Epithelial cell of esophagus (primary cell): ENCODE measurements at places on chromosomes 4 and X.

DNA sequence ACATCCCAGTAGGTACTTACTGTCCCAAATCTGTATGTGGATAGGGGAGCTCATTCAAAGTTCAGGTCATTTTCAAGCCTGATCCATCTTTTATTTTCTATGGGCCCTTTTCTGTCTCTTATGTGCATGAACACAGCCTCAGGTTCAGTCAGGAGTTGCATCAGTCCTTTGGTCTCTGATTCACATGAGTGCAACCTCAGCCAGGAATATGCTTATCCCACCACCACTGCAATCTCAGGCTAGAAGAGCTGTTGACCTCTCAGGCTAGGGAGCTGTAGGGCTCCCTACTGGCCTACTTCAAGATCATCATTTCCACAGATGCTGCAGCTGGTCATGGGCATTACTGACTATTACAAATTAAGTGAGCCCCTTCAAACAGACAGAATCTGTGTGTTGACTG, 27.2 kb downstream of the AASDH start:
- peak; percentile 3 for DNase-seq

GRCh38 chr4:149095811-149096210, 653.6 kb upstream of the NR3C2 start:
- no peak for DNase-seq

DNA sequence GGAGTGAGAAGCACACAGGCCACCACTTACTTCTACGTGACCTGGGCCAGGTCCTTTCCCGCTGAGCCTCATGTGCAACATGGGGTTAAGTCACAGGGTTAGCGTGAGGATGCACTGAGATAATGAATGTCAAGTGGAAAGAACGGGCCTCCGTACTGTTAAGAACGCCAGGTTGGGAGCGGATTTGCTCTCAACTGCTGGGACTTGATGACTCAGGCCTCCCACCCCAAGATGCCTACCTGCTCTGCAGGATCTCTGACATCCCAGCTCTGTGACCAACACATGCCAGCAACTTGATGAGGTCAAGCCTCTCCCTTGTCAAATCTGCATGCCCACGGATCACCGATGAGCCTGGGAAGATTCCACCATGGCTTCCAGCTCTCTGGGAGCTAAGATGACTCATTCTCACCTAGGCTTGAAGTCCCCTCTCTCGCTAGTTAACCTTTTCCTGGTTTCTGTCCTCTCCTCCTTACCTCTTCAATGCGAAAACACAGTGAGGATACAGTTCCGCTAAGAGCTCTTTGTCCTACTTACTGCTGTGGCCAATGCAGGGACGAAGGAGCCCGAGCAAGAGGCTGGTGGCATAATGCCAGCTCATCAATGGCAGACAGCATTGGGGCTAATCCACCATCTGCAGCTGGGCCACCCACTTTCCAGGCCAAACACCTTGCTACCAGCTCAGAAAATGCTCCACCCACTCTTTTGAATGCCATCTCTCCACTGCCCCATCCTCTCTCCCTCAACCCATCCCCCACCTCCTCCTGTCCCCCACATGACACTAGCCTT, 67.6 kb downstream of the PJA1 start:
- peak; percentile 8 for DNase-seq

DNA sequence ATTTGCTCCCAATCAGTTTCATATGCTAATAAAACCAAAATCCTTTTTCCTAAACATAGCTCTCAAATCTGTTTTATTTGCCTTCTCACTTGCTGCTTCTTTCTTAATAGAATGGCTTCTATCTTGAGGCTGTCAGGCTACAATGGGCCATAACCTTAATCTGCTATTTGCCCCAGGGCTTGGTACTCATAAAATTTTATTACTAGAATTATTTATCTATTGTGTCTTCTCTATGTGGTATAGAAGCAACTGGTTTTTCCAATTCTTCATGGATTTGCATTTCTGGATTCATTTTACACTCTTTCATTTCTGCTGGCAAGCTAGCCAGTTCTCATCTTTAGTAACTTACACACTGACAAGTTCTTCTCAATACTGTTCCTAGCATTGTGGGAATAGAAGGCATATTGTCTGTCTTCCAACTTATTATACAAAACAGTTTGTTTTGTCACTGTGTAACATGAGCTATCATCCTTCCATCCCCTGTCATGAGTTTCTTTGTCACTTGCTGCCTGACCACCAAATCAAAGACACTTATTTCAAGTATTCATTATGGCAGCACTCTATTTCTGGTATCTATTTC, 96.6 kb upstream of the KCNIP4 start:
- no peak for DNase-seq

GRCh38 chr4:109046471-109047201, 255.8 kb downstream of the COL25A1 start:
- no peak for DNase-seq

DNA sequence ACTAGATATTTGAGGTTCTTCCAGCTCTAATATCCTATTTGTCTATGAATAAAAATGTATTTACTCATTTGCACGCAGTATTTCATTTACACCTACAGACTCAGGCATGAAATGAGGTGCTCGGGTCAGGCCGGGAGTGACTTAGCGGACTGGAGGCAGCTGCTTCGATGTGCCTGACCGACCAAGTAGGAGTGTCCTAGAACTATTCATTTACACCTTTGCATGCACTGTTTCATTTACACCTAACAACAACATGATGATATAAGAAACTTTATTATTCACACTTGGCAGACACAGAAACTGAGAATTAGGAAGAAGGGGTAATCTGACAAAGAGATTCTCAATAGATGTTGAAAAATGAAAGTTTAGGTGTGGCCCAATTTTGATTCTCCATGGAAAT, 28.7 kb upstream of the FAT1 start:
- no peak for DNase-seq

DNA sequence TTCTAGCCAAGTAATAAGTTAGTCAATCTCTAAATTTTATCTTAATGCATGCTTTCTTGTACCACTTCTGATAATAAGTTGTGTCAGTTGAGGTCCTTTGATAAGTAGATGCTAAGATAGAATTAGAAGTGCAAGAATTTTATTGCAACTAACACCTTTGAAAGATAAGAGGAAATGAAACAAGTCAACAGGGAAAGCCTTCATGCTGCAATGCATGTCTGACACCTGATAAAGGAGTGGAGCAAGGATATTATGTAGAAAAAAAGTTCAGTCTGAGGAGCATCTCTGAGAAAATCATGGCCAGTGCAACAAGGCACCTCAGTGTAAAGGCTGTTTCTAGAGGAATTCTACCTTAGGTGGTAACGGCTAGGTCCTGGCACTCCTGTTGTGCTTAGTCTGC, 210.7 kb upstream of the PPP1R2C start:
- DNase-seq: no peak

DNA sequence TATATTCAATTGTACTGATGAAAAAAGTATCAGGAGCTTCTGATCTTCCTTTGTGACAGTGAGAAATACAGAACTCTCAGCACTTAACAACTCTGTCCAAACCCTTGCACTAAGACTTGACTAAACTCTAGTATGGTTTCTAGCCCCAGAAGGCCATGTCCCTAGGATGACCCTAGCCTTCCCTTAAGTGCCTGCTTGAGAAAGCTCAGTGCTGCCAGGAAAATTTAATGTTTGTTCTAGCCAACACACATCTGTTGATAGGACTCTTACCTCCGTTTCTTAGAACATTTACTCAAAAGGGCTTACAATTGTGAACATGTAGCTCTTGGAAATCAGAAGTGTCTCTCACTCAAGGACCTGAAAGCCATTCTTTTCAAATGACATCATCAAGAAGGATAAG, 1055.2 kb upstream of the FTHL17 start:
- no peak for DNase-seq

DNA sequence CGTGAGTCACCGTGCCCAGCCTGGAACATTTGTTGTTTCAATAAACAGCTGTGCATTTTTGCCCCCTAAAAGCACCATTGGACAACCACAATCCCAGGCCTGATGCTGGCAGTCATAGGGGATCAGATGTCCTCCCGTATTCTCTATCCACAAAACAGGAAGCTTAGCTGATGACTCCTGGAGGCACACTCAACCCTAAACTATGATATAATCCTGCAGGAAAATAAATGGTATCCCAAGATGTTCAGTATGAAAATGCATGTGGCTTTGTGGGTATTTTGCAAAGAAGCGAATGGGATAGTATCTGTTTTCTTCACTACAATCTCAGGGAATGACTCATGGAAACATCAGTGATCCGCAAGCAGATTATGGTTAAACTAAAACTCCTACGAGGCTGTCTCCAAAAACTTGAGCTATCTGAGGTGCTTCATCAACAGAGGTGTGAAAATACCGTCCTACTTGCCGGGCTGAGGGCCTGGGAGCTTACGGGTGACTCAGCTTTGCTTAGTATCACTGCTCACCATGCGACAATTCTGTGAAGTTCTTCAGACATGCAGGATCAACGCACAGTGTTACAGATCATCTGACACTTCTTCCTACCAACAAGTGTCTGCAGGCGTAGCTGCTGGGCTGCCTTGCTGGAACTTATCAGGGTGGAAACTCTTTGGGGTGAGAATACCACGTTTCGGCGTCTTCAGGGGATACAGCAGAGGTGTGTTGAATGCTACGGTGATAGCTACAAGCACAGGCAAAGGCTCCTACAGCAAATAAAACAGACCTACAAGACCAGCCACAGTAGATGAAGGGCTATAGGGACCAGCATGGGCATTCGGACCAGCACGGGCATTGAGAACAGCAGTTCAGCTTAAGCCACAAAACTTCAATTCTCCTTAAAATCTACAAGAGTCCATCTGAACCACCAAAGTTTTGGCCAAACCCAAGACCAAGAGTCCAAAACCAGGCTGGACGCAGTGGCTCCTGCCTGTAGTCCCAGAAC, 148.5 kb downstream of the DHRSX start:
- DNase-seq: peak; percentile 84

DNA sequence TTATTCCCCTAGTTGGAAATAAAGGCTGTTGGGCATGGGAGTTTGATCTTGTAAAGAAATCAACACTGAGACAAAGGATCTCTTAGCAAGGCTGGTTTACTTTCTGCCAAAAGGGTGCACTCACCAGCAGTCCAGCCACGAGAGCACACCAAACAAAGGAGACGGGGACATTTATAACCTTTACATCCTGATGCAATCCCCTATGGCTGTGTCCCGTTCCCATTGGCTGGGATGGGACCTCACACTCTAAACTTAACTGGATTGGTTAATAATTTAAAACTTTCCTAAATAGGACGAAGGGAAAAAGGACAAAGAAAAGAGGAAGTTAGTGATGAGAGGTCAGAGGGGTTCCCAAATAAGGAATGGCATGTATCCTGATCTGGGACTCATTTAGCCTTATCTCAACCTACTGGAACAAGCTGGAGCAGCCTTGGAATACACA, 17.9 kb downstream of the METAP1 start:
- no peak for DNase-seq

GRCh38 chr4:150104404-150105027, 26.3 kb downstream of the DCLK2 start:
- no peak for DNase-seq

GRCh38 chr4:80139671-80140070, 57.6 kb upstream of the PRDM8 start:
- no peak for DNase-seq

- no peak for DNase-seq
These were observed 132.7 kb upstream of the NR3C2 start for GRCh38 chr4:148574911-148575310.

- DNase-seq: no peak
These were observed 208.6 kb downstream of the VEGFC start for GRCh38 chr4:176584031-176584606.

GRCh38 chrX:143648705-143649104, 12.8 kb upstream of the SLITRK4 start:
- peak; percentile 31 for DNase-seq

GRCh38 chr4:78926826-78927225, 12.4 kb downstream of the PAQR3 start:
- DNase-seq: no peak

DNA sequence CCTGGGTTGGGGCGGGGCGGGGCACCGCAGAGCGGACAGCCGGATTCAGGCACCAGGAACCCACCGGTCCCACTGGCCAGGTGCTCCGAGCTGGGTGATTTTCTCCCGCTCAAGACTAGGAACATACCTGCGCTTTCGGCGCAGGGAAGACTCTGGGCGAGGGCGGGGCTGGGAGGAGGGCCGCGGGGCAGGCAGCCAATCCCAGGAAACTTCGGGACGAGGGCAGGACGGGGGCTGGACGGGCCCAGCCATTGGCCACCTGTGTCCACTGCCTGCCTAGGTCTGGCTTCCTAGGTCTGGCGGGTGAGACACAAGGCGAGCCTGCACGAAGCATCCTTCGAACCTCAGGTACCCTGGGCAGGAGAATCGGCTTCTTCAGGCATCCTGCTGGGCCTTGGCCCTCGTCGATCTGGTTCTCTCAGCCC, 274 bp upstream of the ERVMER34-1 start:
- peak; percentile 82 for DNase-seq

GRCh38 chr4:43993196-43993902, 455.3 kb downstream of the KCTD8 start:
- no peak for DNase-seq

- DNase-seq: no peak
These were observed 26.5 kb upstream of the FUNDC1 start for GRCh38 chrX:44569122-44569521.

GRCh38 chr4:83603129-83603528, 67.2 kb downstream of the GPAT3 start:
- no peak for DNase-seq

DNA sequence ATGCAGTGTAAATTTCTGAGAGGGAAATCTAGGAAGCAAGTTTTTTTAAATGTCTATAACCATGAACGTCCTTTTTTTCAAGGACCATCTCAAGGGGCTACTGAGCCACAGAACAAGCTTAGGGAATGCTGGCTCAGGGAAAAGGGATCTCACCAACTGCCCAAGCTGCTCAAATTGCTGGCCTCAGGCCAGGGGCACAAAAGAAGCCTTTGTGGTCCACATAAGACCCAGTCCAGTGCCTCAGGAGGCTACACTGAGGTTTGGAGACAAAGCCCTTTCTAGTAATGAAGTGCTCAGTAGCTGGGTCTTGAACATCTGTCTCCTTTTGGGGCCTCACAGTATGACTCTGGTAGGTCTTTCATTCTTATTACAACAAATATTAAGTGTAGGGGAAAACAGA, 305.5 kb downstream of the RAB28 start:
- no peak for DNase-seq

GRCh38 chr4:72377491-72378194, 191.4 kb downstream of the ADAMTS3 start:
- DNase-seq: no peak

- peak; percentile 0 for DNase-seq
These were observed 82.5 kb upstream of the AFF2 start for GRCh38 chrX:148417934-148418333.

- no peak for DNase-seq
These were observed 20.5 kb downstream of the PAGE2 start for GRCh38 chrX:55109306-55109705.

- peak; percentile 61 for DNase-seq
These were observed 515.7 kb downstream of the RPA4 start for GRCh38 chrX:97399400-97399799.
